ENCODE measurements at places on chromosomes 1 and 21. TPM values are rescaled to one million over a fixed set of nuclear protein-coding genes. Genes with fewer than 3 reads are reported as not detected.
A peak's percentile ranks its signal among the peaks of the same experiment; 100 is the strongest.

GRCh38 chr1:26537951-26538352 lies 8.4 kb downstream of the RPS6KA1 start:
- DNase-seq: no peak

GRCh38 chr21:45993210-45994085 lies 11.9 kb downstream of the COL6A1 start:
- DNase-seq: no peak

Gene ACOT7
- 80.9 TPM for total RNA-seq

DNA sequence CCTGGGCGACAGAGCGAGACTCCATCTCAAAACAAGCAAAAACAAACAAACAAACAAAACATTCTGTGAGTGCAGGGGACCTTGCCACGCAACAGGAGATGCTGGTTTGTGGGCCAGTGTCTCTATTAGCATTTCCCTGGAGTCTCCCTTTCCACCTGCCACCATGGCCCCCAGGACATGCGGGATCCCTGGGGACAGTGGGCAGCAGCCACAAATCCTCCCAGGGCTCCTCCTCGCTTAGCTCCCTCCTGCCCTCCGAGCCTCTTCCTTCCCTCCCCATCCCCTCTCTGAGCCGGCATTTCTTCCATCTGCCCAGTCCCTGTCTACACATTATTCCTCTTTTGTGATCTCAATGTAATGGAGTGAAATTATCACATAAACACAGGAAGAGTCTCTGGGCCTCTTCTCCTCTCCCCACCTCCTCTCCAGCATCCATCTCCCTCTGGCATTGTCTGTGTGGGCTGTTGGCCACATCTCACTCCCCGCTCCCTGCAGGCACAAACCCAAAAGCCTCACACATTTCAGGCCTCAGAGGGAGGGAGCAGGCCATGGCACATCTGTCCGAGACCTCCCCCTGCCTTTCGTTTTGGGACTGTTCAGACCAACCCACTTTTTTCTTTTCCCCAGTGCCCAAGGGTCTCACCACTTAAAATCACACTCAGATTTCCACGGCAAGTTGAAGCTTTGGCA lies 144.3 kb downstream of the MIS18A start:
- DNase-seq: no peak

DNA sequence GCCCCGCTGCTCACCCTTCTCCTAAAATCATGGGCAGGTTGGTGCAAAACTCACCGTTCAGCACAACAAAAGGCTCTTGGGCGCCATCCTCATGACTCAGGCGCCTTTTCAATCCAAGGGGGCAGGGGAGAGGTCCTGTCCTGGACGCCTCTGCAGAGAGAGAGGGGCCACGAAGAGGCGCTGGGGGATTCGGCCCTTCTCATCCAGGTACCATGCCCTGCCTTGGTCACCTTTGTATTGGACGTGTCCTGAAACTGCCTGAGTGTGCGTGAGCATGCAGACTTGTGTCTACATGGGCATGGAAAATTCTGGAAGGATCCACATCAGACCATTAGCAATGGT lies 53.5 kb downstream of the SLC37A1 start:
- DNase-seq: no peak

Gene TSPAN2
- total RNA-seq: 0.17 TPM

DNA sequence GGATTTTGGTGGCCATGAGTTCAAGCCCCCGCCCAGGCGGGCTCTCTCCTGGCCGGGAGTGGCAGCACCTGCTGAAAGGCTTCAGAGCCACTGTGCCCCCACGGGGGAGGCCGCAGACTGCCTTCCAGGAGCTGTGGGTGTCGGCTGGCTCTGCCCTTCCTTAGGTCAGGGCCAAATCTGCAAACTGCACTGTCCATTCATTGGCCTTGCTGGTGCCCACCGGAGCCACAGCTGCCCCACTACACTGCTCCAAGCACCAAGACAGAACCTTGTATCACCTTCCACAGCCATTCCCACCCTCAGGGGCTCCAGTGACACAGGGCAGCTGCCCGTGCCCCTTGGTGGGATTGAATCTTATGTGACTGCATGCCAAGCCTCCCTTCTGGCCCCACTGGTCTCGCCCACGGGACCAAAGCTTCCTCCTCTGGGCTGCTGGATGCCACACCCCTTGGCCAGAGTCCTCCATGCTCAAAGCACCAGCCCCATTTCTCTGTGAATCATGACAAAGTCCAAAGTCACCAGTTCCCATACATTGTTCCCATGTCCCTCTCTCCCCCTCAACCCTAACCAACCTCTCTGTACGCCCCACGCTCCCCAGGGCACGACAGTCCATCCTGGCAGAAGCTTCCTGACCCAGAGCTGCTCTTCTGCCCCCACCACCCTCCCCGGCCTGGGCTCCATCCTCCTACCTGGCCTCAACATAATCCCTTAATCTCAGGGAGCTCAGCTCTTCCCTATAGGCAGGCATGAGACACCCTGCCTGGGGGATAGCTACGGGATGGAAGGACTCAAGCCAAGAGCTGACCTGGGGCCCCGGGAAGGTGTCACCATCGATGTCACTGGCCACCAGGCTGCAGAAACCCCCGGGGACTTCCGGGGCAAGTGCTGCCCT lies 20.9 kb upstream of the GPR153 start:
- no peak for DNase-seq

DNA sequence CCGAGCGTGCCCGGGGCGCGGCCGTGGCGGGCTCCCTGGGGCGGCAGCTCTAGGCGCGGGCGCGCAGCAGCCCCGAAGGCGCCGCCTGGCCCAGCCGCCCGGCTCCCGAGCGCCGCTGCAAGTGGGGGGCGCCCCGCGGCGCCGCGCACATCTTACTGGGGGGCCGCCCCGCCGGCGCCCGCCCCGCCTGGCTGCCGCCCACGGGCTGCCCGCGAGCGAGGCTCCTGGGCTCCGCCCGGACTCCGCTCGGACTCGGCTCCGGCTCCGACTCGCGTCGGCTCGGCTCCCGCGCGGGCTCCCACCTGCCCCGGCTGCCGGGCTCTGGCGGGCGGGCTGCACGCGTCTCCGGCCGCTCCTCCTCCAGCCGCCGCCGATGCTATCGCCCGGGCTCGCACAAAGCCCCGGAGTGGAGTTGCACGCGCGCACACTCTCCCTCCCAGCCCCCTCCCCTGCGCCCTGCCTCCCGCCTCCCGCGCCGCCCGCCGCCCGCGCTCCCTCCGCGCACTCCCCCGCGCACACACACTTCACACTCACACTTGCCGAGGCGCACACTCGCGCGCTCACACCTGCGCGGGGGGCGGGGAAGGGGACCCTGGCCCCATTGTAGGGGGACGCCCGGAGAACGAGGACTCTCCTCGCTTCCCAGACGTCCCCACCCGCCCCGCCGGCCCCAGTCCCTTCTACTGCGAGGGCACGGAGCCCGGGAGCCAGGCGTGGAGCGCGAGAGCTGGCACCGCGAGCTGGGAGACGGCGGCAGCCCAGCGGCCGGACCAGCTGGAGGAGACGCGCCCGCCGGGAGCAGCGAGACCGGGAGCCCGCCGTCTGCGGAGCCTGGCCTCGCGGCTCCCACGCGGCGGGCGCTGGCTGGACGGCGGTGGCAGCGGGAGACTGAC lies at the start of gene GRIK3:
GRIK3 (minus strand) TSS at position 395 of the 893 bp plus-strand sequence. CDS start 407 bp downstream, outside the sequence.
- peak; percentile 37 for DNase-seq

Gene SUSD4
- total RNA-seq: 5.1 TPM

DNA sequence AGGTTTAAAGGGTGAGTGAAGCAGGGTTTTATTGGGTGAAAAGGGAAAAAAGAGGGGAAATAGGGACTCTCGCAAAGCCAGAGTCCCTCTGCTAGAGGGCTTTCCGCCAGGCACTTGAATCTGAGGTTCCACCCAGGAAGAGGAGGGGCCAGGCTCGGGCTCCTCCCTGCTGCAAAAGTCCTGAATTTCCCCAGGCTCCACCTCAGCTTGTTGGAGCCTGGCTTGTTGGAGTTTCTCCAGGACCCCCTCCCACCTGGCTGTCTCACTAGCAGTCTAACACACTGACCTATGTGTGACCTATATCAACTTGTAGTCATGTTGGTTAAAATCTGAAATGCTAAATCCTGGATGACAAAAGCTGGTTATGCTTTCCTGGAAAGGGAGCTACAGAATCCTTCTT lies 25.5 kb downstream of the GBP2 start:
- no peak for DNase-seq

GRCh38 chr1:39086865-39087409 lies 60.8 kb downstream of the NDUFS5 start:
- peak; percentile 38 for DNase-seq

DNA sequence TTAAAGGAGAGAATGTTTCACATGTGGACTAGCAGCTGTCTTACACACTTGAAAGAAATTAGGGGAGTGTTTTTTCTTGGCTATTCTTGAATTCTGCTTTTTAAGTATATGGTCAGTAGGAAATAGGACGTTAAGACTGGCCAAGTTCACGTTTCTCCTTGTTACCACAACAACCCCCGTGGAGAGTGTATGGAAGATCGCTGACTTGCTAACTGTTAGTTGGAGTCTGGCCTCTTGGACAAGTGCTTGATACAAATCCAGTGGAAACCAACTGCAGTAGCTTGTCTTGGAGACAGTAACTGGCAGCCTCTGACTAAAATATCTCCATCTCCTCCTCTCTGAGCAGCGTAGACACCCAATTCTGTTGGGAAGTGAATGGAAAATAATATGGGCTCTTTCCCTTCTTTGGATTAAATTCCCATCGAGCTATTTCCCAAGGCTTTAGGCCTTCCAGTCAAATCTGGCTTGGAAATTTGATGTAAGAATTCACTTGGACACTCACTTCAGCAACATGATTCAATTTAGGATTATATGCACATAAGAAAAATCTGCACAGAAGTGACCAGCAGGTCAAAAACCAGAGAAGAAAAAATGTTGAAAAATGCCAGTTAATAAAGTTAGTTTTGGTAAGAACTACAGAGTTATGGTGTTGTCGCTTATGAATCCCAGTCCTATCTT lies 3.6 kb upstream of the NFIA start:
- DNase-seq: no peak

GRCh38 chr1:70504176-70504820 lies 93.2 kb downstream of the CTH start:
- no peak for DNase-seq

Gene MIA3
- total RNA-seq: 22.4 TPM

- DNase-seq: no peak
Observed at GRCh38 chr1:47477595-47478080, 39.8 kb downstream of the FOXD2 start.

Gene UBXN10
- total RNA-seq: not detected

DNA sequence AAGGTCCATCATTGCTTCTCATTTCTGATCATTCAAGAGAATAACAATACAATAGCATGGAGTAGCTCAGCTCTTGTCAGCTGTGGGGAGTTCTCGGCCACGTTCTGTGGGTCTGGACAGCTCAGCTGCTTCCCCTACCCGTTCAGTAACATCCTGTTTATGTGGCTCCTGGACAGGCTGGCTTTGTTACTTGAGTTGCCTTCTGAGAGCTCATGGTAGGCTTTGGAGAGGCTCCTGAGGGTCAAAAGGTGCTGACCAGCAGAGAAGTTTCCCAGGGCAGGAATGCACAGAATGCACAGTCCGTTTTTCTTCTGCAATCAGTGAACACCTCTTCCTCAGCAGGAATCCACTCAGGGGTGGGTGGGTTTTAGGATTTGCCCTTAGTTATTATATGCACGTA lies 36.0 kb downstream of the KAZN start:
- DNase-seq: no peak

- peak; percentile 83 for DNase-seq
Observed at GRCh38 chr21:36698981-36699545, at the start of gene SIM2. SIM2 (plus strand) TSS chr21:36699115; CDS start chr21:36699747, 632 bp downstream.

All from MG63 (cell line).